ENCODE measurements at places on chromosomes 2 and 18.

DNA sequence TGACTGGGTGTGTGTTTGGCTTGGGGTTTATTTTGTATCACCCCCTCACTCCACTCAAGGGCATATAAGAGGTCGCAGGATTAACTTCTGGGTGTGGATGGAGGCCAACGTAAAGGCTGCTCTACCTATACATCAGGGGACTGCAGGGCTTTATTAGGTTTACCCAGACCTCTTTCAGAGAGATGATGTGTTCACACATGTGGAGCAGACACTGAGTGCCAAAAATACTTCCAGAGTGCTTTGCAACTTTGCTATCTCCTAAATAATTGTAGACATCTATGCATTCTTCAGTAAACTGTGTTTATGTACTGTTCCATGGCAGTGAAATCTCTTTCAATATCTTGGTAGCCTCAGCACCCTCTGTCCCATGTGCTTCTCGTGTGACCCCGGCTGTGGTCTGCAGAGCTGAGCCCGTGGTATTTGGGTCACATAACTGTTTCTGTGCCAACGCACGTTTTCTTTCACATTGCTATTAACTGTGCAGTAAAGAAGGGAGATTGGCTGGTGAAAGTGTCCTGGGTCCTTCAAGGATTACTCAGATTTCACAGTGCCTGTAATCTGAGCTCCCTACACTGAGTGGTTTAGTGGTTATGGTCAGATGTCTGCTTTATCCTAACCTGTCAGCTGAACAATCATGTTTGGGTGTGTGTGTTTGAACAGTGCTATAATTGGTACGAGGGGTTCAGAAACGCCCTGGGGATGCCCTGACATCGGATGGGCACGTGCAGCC, 208.1 kb downstream of the VAPA start:
- DNase-seq: no peak

GRCh38 chr18:58639751-58640427, 11.0 kb upstream of the ALPK2 start:
- DNase-seq: no peak

DNA sequence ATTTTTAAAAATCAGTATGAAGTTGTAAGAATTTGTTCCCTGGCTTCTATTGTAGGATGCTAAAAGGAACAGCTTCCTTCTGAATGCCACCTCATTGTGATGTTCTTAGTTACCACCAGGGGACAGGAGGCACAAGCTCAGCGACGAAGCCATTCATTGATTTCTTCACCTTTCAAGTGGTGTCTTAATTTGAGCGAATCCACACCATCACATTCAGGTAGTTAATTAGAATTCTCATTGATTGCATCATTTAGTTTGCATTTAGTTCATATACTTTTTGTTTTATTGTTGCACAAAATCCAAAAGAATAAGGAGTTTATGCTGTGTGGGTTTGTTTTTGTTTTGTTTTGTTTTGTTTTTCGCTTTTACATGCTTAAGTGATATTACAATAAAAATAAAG, 23.1 kb downstream of the CYP27C1 start:
- DNase-seq: no peak

GRCh38 chr18:55251254-55251971, 292.2 kb upstream of the CCDC68 start:
- DNase-seq: peak; percentile 60

- no peak for DNase-seq
These were observed 194.1 kb upstream of the CCDC68 start for GRCh38 chr18:55153346-55153745.

DNA sequence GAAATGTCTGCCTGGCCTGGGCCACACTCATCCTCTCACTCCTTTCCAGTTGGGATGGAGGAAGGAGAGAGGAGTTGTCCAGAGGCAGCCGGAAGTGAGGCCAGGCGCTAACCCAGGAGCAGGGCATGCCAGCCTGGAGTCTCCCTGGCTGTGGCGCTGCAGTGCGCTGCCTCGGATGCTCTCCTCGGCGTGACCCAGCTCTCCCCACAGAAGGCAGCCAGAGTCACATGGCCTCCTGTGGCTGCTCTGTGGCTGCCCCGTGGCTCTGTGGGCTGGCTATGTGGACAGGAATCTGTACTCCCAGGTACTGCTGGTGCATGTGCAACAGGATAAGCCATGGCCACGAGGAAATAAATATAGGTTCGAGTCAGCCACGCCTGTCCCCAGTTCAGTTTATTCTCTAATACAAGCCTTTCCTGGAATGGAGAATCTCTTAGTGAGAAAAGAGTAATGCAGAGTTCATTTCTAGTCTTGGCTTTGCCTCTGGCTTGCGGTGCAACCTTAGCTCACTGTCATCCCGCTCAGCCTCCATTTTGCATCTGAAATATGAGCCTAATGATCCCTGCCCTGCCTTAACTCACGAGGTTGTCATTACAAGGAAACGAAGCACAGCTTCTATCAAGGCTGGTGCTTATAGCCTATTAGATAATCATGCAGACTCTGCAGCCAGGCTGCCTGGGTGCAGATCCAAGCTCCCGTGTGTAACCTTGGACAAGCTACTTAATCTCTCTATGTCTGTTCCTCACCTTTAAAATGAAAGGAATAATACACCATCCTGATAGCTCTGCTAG, 106.3 kb downstream of the ANTXR1 start:
- DNase-seq: no peak

- DNase-seq: peak; percentile 88
These were observed 7.6 kb upstream of the CHRNA1 start for GRCh38 chr2:174771631-174772471.

DNA sequence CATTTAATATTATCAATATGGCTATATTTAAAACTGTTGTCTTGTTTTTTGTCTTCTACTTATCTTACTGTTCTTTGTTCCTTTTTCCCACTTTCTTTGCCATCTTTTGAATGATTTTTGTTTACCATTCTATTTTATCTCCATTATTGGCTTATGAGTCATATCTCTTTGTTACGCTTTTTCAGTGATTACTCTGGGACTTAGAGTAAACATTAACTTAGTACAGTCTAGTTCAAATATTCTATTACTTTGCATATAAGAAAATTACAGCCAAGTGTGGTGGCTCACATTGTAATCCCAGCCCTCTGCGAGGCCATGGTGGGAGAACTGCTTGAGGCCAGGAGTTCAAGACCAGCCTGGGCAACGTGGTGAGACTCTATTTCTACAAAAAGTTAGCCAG, 26.1 kb downstream of the ADCY3 start:
- DNase-seq: no peak

DNA sequence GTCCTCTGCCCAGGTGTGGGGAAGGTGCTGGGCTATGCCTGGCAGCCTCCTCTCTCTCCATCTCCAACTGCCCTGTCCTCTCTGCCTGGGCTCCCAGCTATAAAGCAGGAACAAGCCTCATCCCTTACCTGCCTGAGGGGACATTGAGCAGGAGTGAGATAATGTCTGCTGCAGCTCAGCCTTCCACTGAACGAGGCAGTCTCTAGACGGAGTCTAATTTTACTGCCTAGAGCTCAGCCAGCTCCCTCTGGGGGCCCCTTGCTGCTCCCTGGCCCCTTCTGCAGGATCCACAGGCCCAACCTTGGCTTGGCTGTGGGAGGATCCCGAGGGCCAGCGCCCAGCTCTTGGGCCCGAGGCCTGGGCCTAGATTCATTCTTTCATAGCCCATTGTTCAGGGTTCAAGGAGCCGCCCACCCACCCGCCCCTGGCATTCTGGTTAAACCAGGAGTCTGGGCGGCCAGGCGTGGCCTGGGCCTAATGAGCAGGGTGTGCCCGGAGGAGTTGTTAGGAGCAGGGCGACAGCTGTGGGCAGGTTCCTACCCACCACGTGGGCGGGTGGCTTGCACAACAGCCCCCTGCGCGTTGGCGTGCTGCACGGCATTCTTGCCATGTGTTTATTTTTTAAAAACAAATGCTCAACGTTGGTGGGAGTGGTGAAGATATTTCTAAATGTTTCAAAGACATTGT, 44.6 kb downstream of the FOSL2 start:
- DNase-seq: no peak

- no peak for DNase-seq
These were observed 34.8 kb downstream of the LBH start for GRCh38 chr2:30266051-30266621.

GRCh38 chr18:34595690-34596089, 114.4 kb upstream of the DTNA start:
- DNase-seq: no peak

DNA sequence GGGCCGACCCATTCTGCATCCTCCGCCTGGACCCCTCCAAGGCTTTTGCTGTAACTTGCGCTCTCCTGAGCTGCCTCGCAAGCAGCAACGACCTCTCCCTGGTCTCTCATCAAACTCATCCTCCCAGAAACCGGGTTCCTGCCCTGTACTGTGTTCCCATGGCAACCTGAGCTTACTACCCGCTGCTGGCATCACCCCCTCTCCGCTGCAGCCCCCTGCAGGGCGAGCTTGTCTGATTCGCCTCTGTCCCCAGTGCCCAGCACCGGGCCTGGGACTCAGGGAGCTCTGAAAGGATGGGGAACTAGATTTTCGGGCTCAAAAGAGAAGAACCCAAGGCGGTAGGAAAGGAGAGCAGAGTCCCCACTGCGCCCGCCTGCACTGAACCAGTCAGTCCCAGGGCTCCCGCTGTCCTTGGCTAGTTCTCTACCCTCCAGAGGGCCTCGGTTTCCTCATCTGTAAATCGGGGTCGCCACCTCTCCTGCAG, 463 bp downstream of the HS1BP3 start:
- no peak for DNase-seq

GRCh38 chr2:73284296-73285158, at the start of gene FBXO41:
FBXO41 (minus strand) TSS chr2:73284478; CDS start chr2:73269630, 14,848 bp downstream.
- no peak for DNase-seq

DNA sequence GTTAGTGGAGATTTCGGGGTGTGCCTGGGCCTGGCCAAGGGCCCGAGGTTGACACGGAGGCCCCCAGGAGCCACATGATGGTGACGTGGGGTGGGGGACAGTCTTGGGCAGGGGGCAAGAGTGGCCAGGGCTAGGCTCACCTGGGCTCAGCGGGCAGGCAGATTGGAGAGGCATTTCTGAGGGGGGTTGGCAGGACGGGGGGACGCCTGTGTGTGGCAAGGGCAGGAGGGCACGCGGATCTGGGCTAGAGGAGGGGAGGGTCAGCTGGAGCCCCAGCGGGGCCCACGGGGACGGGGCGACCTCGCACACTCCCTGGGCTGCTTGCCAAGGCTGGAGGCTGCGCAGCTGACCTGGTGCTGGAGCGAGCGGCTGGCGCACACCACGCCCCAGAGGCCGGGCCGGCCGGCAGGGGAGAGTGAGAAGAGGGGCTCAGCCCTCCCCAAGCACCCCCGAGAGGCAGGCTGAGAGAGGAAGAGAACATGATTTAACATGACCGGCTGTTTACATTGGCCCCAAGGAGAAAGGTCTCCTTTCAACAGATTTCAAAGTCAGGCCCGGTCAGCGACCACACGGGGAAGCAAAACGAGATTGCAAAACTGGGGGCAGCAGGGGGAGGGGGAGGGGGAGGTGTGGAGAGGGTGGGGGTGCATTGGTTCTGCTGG, 38.0 kb upstream of the SNED1 start:
- peak; percentile 63 for DNase-seq

- no peak for DNase-seq
These were observed 75.7 kb downstream of the BCL2L11 start for GRCh38 chr2:111196435-111196834.

DNA sequence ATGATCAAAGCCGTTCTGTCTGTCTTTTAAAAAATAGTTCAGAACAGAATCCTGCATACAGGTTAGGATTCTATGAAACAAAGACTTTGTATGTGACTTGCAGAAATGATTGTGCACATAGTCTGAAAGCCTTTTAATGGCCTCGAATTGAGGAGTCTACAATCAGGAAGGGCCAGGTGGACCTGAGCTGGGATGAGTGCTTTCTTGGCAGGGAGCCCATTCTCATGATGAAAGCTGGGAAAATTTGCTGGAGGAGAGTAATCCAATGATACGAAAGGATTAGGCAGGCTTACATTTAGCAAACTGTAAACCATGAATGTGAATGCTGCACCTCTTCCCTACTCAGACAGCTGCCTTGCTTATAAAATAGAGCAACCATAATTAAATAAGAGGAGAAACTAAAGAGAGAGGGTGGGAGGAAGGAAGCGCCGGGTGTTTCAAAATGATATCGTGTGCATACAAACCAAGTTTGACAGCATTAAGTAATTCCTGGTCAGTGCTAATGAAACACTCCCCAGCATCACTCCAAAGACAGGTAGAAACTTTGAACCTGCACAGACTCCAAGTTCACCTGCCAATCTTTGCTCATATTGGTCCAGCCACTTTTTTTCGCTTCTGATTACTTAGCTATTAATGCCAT, 23.7 kb upstream of the CXCR4 start:
- no peak for DNase-seq

GRCh38 chr2:230697676-230698075, 15.0 kb upstream of the CAB39 start:
- DNase-seq: no peak

DNA sequence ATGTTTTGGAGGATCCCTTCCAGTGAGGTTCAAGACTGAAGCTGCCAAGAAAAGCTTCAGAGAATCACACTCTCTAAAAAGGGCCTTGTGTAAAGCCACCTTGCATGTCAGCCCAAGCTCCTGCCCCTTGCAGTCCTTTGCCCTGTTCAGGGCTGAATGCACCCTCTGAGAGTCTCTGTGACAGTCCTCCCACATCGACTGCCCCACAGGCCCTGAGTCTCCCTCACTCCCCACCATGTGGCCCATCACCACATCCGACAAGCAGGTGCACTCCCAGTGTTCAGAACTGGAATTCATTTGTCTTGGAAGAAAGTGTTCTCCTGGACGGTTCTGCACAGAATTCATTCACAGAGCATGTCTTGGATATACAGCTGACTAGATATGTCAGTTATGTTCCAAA, 31.0 kb downstream of the BCL11A start:
- DNase-seq: peak; percentile 30

DNA sequence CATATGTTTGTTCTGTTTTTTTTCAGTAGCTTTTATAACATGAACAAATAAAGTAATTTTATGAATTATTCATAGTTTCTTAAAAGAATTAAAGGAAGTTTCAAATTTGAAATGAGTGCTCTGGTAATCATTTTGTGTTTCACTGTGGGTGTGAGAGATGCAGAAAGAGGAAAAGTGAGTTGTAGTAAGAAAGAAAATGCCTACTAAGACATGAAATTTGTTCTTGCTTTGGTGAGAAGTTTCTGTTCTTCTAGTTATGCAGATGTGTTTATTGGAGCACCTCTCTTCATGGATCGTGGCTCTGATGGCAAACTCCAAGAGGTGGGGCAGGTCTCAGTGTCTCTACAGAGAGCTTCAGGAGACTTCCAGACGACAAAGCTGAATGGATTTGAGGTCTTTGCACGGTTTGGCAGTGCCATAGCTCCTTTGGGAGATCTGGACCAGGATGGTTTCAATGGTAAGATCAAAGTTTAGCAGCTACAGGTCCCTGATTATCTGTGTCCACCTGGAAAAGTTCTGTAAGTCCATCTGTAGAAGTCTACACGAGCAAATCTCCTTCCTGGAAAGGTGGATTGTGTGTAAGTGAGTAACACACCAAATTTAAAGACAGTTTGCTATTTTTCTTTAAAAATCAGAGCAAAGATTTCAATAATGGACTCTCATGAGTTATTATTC, 51.4 kb downstream of the ITGAV start:
- DNase-seq: no peak

DNA sequence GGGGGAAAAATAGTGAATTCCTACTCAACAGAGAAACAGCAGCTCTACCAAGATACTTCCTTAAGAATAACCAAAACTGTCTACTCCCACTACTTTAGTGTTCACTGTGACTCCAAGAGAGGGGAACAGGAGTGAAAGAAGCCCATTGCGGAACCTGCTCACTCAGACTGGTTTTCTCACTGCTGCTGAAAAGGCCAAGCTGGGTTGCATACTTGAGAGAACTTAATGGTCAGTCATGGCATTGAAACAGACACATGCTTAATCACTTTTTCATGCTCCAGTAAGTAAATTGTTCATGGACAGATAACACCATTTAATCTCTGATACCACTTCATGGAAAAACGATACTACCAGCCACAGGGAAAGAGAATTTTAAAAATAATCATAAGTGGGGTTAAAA, 35.7 kb upstream of the SLC8A1 start:
- no peak for DNase-seq

GRCh38 chr2:157233506-157233905, 24.0 kb upstream of the GALNT5 start:
- no peak for DNase-seq

All from right forelimb (tissue), 1 donor.